ENCODE measurements at places on chromosomes 2 and 18.

DNA sequence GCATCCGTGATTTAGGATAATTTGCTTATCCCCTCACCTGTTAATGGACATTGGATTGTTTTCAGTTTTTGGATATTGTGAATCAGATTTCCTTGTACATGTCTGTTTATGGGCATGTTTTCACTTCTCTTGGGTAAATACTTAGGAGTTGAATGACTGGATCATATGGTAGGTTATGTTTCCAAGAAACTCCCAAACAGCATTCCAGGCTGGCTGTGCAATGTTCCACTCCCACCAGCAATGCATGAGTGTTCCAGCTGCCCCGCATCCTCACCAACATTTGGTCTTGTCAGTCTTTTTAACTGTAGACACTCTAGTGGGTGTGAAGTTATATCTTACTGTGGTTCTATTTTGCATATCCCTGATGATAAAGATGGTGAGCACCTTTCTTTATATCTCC lies 8.9 kb upstream of the LRRFIP1 start:
- DNase-seq = no peak

- peak; percentile 43 for DNase-seq
These were observed 27.6 kb downstream of the NCK2 start for GRCh38 chr2:105772362-105772761.

- DNase-seq = no peak
These were observed 1.5 kb upstream of the FLACC1 start for GRCh38 chr2:201358684-201359083.

DNA sequence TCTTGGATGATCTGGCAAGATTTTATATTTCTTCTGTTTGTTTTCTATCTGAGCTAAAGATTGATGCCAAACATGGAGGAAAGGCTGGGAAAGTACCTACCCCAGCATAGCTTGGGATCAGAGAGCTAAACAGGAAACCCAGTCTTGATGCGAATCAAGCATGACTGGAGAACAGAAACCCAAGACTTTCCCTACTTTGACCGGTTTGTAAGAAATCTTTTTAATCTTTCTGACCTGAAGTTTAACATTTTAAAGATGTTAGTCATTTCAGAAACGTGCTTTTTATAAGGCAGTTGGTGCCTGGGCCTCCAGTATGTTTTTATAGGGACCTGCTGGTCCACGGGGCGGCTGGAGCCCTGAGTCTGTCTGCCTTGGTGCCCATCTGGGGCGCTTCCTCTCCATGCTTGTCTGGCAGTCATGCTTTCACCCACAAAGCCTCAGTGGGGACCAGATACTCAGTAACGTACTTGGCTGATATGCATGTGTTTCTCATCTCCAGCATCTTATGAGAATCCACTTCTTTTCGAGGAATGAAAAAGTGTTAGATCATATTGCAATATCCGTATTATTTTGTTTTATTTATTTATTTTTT lies 266.5 kb downstream of the PTGR3 start:
- DNase-seq = peak; percentile 68

DNA sequence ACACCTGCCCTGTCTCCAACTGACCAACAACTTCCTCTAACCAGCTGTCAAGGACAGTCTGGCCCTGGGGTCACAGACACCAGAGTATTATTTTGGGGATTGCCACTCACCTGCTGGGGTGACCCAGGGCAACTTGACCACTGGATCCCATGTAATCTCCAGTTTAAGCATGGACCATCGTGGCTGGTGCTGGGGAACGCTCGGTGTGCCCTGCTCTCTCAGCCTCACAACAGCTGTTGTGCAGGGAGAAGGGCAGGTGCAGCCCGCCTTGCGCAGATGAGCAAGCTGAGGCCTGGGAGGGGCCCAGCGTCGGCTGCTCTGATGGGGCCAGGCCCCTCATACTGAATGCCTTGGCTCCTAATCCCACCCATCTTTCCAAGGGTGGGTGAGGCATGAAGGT lies 21.0 kb upstream of the INHBB start:
- DNase-seq = no peak

DNA sequence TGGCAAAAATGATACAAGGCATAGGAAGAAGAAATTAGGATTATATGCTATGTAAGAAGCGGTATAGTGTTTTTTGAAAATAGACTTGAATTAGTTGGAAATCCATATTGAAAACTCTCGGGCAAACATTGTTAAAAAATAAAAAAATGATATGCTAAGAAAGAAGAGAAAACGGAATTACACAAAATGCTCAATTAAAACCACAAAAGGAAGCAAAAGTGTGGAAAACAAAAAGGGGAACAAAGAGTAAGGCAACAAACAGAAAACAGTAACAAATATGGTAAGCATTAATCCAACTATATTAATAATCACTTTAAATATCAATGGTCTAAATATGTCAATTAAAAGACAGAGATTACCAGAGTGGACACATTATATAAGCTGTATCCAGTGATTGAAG lies 58.4 kb downstream of the TXNL1 start:
- no peak for DNase-seq

DNA sequence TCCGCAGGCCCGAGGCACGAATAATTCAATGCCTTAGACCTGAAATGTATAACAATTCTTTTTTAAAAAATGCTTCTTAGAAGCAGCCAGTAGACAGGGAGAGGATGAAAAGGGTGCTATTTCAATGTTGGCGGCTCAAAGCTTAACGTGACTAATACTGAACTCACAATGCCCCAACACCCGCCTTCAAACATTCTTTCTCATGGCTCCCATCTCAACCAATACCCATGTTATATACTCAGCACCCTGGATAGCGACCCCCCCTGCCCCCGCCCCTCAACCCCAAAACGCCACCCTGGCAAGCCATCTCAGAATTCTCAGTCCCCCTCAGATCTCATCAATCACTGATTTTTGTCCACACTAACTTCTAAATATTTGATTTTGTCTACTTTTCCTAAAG lies 4.4 kb downstream of the FBXO41 start:
- no peak for DNase-seq

GRCh38 chr18:53991805-53992204 lies 232.7 kb downstream of the MBD2 start:
- DNase-seq = no peak
